NCI-H187 treated with DMSO at 0.1 percent for 48 hours (cell line): ENCODE measurements at places on chromosomes 7 and 10.

DNA sequence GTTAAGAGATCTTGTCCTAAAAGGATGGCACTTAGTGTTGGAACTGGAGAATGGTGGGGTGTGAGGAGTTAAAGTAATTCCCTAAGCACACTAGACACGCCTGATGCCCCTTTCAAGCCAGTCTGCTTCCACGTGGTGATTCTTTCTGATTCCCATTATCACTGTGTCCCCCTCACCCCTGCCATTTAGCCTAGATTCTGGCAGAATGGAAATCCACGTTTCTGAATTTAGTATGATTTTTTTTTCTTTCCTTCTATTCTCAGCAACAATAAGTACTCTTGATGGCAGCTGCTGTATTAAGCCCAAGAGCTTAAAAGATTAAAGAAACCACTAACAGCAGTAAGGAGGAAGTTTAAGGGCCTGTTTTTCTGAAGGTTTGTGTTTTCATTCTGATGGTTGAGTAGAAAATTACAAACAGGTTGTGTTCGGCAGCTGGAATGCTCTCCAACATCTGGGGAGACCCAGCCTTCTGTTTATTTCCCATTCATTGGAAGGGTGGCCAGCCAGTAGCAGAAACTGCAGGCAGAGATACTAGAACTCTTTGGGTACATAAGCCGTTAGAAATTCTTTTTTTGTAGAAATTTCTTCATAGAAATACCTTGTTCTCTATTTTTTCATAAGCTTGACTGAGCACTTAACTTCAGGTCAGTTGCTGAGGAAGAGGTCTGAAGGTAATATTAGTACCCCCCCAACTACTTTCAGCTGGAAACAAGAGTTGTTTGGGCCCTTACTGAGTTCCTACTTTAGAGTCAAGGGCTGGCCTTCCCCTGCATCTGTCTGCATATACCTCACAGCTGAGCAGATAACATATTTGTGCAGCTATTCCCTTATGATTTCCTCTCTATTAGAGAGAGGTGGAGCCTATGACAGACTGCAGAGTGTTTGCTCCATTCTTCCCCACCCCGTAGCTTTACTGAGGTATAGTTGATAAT, 355.1 kb downstream of the AUTS2 start:
- no peak for DNase-seq

DNA sequence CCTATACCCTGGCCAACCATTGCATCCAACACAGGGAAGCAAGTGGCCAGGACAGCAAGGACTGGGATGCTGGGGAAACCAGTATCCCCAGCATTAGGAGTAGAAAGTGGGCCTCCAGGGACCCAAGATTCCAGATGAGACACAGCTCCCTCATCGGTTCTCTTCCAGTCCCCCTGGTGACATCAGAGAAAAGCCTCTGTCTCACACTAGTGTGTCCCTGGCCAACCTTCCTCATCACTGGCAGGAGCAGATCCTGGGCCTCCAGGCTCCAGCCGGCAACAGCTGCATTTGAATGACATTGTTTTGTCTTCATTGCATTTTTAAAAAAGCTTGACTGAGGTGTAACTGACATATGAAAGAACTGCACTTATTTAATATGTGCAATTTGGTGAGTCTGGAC, 177.3 kb upstream of the LYZL2 start:
- no peak for DNase-seq

- no peak for DNase-seq
Measured at GRCh38 chr10:44874166-44874565, 37.0 kb upstream of the TMEM72 start.

DNA sequence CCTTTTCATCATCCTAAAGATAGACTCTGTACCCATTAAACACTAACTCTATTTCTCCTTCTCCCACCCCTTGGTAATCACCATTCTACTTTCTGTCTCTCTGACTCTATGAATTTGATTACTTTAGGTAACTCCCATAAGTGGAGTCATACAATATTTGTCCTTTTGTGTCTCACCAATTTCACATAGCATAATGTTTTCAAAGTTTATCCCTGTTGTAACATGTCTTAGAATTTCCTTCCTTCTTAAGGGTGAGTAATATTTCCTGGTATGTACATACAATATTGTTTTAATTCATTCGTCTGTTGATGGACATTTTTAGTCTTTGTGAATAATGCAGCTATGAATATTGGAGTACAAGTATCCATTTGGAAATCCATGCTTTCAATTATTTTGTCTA, 50.9 kb upstream of the CDCA7L start:
- no peak for DNase-seq

GRCh38 chr10:84933402-84933801, 605.0 kb downstream of the CCSER2 start:
- no peak for DNase-seq

DNA sequence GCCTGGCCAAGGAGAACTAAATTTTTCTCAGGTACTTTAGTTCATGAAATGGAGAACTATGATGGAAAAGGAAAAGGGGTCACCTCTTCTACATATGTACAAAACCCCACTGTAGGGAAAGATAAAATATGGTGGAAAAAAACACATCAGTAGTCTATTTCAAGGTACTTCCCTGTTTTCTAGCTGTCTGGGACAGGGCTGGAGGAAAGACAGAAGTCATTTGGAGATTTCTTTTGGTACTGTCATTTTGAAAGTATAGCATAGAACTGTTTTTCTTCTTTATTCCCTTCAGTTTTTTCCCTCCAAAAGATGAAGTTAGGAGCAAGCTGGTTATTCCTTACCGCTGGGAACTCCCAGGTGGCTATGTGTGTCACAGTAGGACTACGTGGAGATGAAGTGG, 196.1 kb downstream of the DOCK4 start:
- DNase-seq = no peak

GRCh38 chr7:21364801-21365271, 63.0 kb upstream of the SP4 start:
- DNase-seq = no peak

DNA sequence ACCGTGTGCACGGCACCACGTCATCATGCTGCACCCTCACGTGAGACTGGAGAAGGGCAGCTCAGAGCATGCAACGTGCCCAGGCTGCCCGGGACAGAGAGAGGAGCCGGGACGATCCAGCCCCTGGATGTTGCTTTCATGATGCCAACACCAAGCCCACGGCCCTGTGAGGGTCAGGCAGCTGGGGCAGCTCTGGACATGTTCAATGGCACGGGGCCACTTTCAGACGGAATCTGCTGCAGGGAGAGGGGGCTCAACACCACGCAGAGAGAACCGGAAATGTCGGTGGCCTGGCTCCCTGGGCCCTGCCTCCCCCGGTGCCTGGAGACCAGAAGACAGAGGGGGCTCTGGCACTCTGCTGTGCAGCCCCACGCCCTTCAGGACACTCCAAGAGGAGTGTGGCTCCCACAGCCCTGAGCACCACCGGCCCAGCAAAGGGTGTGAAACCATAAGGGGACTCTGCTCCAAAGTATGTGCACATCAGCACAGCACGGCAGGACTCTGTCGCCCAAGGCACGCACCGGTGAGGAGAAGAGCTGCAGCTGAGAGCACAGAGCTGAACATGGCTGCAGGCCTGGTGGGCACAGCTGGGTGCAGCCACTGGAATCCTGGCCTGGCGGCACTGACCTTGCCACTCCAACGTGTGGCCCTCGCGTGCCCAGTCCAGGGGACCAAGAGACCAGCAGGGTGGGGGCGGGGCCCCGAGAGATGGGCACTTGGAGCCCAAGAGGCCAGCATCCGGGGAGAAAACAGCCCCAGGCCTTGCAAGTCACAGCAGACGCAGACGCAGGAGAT, 70.3 kb upstream of the PDGFA start:
- no peak for DNase-seq

- no peak for DNase-seq
Measured at GRCh38 chr10:62749093-62749683, 55.3 kb upstream of the ADO start.

DNA sequence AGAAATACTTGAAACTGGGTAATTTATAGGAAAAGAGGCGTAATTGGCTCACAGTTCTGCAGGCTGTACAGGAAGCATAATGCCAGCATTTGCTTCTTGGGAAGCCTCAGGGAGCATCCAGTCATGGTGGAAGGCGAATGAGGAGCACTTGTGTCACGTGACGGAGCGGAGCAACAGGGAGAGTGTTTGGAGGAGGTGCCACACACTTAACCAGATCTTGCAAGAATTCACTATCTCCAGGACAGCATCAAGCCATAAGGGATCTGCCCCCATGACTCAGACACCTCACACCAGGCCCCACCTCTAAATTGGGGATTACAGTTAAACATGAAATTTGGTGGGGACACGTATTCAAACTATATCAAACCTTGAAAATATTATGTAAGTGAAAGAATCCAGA, 89.3 kb downstream of the WIPF3 start:
- no peak for DNase-seq

GRCh38 chr7:18638594-18639452, 143.3 kb downstream of the HDAC9 start:
- no peak for DNase-seq

- no peak for DNase-seq
Measured at GRCh38 chr10:62740885-62741745, 63.4 kb upstream of the ADO start.

GRCh38 chr10:99700649-99701048, 31.3 kb downstream of the COX15 start:
- no peak for DNase-seq

DNA sequence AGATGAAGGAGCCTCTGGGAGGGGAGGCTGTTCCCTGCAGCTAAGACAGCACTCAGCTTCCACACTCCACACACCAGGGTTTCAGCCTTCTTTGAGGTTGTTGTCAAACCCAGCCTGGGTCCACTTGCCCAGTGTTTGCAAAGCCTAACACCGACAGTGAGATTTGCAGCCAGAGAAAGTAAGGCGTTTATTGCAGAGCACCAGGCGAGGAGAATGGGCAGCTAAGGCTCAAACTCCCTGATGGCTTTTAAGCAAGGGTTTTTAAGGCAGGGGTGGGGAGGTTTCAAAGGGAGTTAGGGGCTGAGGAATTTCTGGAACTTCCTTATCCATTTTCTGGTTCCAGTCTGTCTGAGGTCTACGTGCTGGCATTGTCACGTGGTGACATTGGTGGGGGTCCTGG, 4.7 kb upstream of the ZNF775 start:
- DNase-seq = no peak

DNA sequence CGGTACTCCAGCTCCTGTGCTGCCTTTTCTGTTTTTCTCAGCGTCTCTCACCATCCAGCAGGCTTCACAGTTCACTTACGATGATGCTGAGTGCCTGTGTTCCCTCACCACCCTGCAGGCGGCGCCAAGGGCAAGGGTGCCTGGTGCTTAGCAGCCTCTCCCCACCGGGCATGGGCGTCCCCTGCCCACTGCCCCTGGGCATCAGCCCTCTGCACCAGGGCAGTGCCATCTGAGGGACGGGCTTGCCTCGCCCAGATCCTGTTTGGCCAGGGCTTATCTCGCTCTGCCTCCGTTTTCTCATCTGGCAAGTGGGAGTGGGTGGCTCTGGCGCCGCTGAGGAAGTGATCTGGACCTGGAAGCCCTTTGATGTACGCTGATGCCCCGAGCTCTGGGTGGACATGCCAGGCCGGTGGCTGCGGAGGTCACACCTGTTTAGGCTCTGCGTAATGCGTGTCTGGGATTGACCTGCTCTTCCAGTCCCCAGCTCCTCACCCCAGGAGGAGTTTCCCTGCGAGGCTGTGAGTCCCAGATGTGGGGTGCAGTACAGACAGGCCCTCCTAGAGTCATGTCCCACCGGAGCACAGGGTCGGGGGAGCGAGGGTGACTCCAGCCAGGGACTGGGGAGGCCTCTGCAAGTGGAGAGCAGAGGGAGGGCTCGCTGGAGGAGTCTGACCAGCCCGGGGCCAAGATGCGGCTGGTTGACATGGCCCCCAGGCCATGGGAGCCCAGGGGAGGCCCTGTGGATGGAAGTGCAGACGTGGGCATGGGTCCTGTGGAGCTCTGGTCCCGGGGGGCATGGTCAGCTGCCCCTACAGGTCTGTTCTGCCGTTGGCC, 11.8 kb downstream of the TTYH3 start:
- DNase-seq = no peak

DNA sequence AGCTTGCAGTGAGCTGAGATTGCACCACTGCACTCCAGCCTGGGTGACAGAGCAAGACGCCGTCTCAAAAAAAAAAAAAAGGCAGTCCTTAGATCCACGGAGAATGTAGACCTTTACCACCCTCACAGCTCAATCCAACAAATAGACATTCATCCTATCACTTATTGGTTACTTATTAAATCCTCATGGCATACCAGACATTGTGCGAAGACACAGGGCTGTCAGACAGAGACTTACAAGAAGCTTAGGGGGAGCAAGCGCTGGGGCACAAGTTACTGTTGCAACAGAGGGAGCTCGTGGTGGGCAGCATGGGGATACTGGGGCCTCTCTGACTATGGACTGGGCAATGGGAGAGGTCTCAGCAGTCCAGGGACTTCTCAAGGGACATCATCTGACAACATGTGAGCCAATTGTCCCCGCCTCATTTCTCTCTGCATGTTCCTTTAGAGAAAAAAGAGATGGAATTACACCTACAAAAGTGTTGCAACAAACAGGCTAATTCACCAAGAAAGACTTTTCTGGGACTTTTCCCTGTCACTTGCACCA, 82.8 kb upstream of the TNS3 start:
- no peak for DNase-seq

- no peak for DNase-seq
Measured at GRCh38 chr7:144997512-144997911, 161.7 kb upstream of the TPK1 start.

GRCh38 chr10:21099291-21100062, 202.4 kb upstream of the NEBL start:
- no peak for DNase-seq

GRCh38 chr10:104686829-104687228, 45.7 kb downstream of the SORCS3 start:
- no peak for DNase-seq

DNA sequence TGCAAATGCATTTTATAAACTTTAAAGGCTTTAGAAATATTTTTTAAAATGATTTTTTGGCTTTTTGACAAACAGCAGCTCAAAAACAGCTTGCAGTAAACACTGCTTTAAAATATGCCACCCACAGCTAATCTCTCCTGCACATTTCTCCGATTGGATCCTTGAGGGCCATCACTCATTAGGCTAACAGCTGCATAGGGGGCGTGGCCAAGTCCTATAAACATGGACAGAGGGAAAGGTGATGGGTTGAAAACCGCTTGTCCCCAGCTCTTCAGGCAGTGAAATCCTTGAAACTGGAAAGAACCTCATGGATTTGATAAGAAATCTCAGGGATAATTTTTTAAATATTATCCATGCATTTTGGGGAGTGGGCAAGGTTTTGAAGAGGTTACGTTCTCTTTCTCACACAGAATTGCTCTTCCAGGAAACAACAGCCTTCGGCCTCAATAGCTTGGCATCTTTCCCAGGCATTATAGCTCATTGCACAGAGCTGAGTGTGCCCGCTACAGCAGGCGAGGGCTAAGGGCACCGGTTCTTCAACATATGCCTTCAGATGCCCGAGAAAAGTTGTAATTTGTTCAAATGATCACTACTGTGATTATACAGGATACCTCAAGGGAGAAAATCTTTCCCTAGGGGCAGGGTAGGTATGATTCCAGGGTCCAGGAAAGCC, 1.7 kb downstream of the PLEKHS1 start:
- no peak for DNase-seq

- DNase-seq = no peak
Measured at GRCh38 chr7:1447112-1447511, 12.2 kb downstream of the MICALL2 start.

- DNase-seq = no peak
Measured at GRCh38 chr10:93199191-93199751, 125.6 kb downstream of the CYP26A1 start.
